Fibroblast of lung (primary cell): ENCODE measurements at places on chromosomes 4 and X. TPM values are rescaled to one million over a fixed set of nuclear protein-coding genes. Genes with fewer than 3 reads are reported as not detected.

Gene PABPC1L2B
- total RNA-seq = not detected in 2 replicates

GRCh38 chr4:152106781-152107321, 346.0 kb upstream of the GATB start:
- DNase-seq = peak; percentile 33

Gene ABHD18
- 5.3 and 5.4 TPM in 2 replicates for total RNA-seq

DNA sequence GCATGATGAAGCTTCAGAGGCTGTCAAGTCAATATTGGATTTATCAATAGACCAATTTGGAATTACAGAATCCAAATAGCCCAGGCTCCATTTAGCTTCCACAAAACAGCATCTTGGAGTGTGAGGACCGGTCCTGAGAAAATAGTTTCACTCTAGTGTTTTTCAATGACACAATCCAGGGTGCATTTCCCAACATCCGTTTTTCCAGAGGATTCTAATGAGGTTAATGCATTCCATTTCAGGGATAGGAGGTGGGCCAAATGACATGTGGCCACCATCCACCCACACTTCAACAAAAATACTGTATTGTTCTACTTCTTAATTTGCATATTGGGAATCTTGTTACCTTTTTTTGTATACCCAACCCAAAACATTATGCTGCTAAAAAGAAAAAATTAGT, 229.8 kb upstream of the LDB2 start:
- DNase-seq = peak; percentile 9

Gene EGF
- 0.26 and 0.83 TPM in 2 replicates for total RNA-seq

Gene ALAS2
- total RNA-seq = not detected in 2 replicates

DNA sequence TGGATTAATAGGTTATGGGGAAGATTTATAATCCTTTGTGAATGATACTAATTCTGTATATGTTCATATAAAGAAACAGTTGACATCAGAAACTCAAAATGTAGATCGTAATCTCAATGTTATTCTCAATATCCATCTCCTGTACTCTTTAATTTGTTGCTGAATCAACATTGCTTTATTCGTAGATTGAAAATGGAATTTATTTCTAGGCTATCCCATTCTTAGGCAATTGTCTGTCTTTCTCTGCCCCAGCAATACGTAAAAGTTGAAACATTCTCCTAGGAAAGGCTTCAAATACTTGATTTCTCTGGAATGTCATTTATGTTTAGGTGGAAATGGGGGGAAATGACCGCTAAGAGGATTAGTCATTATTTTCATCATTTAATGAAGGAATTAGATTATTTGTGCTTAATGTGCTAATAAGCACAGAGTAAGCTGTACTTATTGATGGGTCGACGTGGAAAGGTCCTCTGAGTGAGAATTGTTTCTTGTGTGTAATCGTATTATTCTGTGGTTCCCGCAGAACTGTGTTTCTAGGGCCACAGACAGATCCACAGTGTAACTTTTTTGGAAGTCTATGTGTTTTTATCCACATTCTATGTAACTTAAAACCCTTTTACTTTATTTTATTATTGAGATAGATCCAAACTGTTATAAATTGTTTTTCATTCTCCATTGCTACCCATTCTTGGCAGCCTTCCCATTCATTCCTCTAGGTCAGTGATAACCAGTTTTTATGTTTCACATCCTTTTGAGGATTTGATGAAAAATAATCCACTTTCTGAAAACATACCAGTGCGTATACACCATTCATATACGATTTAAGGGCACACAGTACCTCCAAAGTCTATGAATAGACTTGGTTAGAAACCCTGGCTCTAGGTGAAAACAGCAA, 262.9 kb downstream of the ARHGAP10 start:
- DNase-seq = no peak

- DNase-seq = no peak
These were observed 1.3 kb downstream of the TAB3 start for GRCh38 chrX:30887721-30888120.

GRCh38 chrX:115642895-115643530, 82.0 kb downstream of the PLS3 start:
- peak; percentile 77 for DNase-seq

DNA sequence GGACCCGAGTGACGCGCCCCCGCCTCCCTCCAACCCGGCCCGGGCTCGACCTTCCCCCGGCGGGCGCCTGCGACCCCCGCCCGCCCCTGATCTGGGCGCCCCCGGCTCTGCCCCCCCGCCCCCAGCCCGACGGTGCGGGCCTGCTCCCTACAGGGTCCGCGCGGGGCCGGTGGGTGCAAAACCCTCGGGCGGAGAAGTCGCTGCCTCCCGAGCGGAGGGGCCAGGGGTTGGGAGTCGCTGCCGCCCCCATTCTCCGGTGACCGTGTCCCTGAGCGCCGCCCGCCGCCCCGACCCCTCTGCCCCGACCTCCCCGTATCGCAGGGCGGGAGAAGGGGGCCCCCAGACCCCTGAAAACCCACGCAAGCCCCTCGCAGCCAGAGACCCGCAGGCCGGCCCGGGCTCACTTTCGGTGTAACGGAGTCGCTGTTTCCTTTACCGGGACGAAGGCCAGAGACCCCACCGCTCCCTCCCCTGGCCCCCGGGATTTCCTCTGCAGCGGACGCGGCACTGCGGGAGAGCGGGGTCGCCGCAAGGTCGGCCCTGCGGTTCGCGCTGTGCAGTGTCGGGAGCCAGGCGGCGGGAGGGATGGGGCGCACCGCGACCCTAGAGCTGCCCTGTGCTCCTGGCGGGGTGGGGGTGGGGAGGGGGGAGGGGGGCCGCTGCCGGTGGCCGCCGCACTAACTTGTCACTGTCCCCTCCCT, 729 bp upstream of the CPLX1 start:
- DNase-seq = no peak

GRCh38 chr4:150717952-150718351, 136.0 kb downstream of the MAB21L2 start:
- DNase-seq = no peak

DNA sequence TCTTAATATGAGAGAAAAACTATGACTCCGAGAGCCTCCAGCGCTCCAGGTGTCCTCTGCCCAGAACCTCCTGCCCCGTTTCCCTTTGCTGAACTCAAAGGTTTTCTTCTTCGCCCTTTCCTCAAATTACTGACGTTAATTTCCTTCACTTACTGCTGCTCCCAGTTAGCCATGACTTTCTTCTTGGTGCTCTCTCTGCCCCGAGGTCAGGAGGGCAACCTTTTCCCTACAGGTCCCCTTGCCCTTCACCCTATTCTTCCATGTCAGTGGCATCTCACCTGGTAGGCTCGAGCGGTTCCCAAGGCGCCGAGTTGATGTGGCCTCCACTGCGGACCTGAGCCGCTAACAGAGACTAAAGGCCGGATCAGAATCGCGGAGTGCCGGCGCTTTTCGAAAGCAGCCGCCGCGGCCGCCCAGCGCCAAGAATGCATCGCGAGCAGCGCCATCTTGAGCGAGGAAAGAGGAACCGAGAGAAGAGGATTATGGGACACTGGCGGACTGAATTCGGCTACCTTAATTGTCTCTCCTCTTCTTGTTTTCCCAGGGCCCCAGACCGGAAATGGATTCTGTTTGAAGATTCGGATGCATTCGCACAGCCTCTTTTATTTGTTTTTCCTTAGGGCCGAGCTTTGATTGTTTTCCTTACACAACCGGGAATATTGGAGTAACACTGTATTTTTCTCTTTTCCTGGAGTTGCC, at the start of gene ABCB7:
Gene ABCB7, minus strand, starts transcription at position 457 of the 699 bp plus-strand sequence. Its CDS starts 11 bp downstream, at position 446.
- peak; percentile 83 for DNase-seq

Gene CLRN2
- total RNA-seq = not detected in 2 replicates

- DNase-seq = no peak
These were observed 124.0 kb upstream of the PJA1 start for GRCh38 chrX:69289046-69289792.

GRCh38 chr4:132540268-132540667, 608.8 kb upstream of the PCDH10 start:
- no peak for DNase-seq
